ENCODE measurements at places on chromosomes 3 and 15.

- no peak for DNase-seq
These were observed 59.5 kb upstream of the RYK start for GRCh38 chr3:134309987-134310700.

DNA sequence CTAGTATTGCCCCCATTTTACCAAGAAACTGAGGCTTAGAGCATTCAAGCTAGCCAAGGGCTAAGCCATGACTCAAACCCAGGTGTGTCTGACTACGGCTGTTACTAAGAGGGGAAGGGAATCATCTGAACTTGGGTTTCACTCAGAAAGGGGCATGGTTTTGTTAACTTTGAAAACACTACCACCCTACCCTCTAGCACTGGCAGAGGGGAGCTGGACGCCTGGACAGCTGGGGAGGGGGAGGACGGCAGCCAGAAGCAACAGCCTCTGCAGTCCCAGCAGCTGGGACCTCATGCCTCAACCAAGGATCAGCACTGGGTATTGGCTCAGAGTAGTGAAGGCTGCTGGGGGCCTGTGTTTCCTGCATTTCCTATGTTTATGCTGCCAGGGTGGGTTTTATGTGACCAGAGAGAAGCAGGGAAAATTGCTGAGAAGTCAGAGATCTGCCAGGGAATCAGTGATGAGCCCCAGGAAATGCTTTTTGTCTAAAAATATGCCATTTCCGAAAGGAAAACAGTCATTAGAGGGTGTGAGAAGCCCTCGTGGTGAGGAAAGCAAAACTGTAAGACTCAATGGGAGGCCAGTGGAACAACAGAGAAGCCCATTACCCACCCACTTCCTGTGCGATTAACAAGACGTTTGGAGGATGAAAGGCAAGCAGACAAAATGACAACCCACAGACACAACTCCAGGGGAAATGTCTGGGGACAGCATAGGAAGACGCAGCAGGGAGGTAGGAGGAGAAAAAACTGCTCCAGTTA is 41.2 kb downstream of the LIPC start:
- no peak for DNase-seq

GRCh38 chr3:31384117-31384516 is 148.6 kb upstream of the STT3B start:
- no peak for DNase-seq

GRCh38 chr3:60192297-60193114 is 1058.7 kb downstream of the FHIT start:
- DNase-seq = no peak

GRCh38 chr15:71509139-71509538 is 301.2 kb upstream of the NR2E3 start:
- no peak for DNase-seq

- no peak for DNase-seq
These were observed 236.7 kb downstream of the ADAMTS17 start for GRCh38 chr15:100105101-100105500.

DNA sequence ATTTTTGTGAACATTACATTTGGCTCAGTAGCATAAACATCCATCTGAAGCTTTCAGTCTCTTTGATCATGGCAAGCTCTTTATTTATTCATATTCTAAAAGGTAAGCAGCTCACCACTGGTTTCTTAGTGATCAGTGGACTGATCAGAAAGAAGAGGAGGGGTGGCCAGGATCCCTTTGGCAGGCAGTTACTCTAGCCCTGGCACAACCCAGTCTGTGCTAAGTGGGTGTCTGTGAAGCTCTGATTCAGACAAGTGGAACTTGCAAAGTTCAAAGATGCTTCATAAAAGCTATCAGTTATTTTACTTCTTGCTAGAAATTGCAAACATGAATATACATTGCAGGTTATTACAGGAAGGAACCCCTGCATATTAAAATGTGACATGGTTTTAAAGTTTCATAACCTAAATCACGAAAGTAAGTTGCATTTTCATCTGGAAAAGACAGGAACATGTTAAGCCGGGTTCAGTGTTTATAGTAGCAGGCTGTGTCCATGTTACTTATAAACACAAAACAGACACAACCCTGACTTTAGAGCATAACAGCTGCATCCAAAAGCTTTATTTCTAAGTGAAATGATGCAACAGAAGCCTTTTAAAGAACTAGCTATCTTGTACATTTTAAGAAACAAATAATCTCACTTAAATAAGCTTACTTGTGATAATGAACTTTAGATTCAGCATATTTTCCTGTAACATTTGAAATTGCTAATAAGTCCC is 785.3 kb downstream of the MCTP2 start:
- no peak for DNase-seq

DNA sequence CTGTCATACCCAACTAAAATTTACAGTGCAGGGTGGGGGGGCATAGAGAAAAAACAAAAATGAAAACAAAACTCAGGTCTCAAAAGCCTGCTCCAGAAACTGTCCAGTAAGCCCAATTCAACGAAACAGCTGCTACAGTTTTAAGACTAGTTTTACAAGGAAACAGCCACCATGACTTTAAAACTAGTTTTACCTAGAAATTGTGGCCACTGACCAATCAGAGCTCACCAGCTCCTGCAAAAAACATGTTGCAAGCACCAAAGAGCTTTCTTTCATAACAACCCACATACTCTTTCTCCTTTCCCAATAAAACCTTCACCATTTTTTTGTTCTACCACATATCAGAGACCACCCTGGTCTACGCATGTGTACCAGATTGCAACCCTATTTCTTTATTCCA is 7.3 kb upstream of the CFAP91 start:
- DNase-seq = no peak

GRCh38 chr15:73908030-73908821 is 18.0 kb upstream of the LOXL1 start:
- peak; percentile 60 for DNase-seq

- no peak for DNase-seq
These were observed 34.0 kb downstream of the PLEKHO2 start for GRCh38 chr15:64875641-64876223.

- no peak for DNase-seq
These were observed 491.1 kb upstream of the NR2F2 start for GRCh38 chr15:95839367-95839782.

DNA sequence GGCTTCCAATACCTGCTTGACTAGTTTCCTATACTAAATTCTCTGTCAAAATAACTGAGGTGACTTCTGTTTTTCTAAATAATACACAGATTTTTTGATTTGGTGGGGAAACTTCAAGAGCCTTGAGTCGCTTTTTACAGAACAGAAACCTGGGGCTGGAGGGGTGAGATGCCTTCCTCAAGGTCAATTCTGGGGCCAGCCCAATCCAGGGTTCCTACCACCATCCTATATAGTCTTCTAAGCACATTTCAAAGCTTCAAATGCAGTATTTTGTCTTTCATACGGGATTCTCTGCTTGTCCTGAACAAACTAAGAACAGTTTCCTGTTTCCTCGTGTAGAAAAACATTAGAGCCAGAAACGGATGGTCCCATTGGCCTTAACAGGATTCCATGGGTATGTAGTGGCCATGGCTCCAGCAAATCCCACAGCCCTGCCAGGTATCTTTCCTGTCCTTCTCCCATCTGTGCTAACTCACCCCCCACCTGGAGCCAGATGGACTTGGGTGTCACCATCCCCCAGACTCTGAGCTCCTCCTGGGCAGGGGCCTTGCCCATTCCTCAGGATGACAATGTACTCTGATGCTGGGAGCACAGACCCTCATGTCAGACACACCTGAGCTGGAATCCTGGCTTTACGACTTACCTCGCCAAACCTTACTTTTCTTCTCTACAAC is 146.9 kb downstream of the KLF13 start:
- DNase-seq = no peak

DNA sequence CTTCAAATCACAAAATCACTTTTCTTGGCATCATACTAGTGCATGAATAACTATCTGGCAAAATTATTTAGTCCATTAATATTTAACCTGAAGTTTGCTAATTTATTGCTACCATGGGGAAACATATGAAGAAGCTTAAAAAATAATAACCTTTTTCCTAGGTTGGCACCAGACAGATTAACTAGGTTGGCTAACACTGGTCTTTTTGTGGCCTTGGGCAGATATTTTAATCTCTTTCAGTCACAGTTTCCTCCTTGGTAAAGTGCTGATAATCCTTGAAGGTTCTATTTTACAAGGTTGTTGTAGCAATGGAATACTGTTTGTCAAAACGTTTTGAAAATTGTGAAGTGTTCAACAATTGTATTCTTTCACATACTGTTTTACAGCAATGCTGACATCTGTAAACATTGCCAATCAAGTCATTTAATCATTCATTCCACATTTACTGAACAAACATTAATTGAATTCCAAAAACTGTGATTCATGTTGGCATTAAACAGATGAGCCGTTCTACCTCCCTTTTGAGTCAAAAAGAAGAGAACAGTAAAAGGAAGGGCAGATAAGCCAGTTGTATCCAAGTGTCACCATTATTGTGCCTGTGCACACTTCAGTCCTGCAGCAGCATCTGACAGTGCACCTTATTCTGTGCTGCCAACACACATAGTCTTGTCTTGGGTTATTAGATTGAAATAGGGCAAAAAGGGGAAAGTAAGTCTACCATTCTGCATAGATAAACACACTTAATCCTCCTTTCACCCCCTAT is 21.9 kb downstream of the EPHA6 start:
- no peak for DNase-seq

DNA sequence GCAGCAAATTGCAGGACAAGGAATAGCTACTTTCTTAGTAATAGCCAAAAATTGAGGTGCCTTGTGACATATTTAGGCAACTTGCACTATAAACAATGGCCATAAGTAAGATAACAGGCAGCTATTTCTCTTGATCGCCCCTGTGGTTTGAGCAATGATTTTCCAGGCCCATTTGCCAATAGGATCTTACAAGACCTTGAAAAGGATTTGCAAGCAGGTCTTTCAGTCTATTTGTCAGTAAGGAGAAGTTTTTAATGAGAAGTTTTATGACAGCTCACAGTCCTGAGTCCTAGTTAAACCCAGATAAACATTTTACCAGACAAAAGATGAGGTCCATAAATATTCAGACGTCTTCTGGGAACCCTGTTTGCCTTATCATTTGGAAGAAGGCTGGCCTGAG is 645.5 kb downstream of the RBMS3 start:
- no peak for DNase-seq

GRCh38 chr3:80898211-80898610 is 863.2 kb downstream of the GBE1 start:
- peak; percentile 1 for DNase-seq

GRCh38 chr15:68635141-68635540 is 56.3 kb downstream of the CORO2B start:
- no peak for DNase-seq

DNA sequence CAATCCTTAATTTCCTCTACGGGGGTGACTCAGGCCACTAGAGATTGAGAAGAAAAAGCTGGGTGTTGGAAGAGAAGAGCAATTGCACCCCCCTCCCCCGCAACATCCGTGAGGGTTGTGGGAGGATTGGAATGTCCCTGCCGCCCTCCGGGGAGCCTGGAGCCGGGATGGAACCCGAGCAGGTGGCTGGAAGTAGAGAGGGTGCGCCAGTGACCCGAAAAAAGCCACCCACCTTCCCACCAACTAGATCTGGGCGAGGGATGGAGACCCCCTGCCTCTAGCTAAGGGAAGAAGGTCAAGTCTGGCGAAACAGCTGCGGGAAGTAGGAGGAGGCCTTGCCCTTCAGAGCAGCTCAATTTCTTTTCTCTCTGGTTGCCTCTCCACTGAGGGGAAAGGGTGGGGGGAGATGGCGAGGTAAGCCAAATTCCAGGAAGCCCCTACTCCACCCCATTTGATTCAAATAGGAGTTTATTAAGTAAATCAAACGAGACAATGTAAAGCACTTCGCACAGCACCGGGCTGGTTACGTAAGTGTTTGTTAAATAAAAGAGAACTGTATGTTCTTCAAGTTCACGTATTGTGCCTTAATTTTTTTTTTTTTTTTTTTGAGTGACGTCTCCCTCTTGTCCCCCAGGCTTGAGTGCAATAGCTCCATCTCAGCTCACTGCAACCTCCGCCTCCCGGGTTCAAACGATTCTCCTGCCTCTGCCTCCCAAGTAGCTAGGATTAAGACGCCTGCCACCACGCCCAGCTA is 1.1 kb upstream of the WWTR1 start:
- DNase-seq = no peak

GRCh38 chr3:124059580-124059979 is 67.7 kb upstream of the ROPN1 start:
- no peak for DNase-seq
